ENCODE measurements at places on chromosomes 5 and 9.

DNA sequence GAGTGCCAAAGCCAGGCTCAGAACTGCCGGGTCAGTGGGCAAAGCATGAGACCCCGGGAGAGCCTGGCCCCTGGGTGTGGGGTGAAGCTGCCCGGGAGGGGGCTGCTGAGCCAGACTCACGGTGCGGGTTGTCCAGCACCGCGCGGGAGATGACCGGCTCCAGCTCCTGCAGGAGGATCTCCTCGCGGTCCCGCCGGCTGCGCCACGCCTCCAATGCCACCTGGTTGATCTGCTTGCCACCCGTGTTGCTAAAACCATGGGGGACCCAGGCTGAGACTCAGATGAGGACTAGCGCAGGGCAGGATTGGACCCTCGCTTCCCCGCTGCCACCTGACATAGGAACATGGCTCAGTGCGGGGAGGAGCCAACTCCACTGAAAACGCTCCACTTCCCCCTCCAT, 2.6 kb downstream of the TOR2A start:
- DNase-seq = no peak

DNA sequence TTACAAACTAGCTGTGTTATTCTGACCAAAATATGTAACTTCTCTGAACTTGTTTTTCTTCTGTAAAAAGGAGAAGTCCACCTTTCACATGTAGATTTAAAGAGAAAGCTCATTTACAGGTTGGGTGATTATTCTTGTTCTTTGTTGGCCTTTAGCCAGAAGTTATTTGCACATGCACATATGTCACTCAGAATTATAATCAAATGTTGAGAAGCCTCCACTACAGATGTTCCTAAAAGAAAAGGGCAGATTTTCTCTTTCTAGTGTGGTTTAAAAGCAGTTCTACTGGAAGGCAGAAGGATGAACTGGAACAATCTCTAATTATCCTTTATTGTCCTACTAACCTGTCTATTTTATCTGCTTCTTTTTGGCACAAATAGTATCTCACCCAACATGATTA, 209.8 kb upstream of the ELAVL2 start:
- no peak for DNase-seq

DNA sequence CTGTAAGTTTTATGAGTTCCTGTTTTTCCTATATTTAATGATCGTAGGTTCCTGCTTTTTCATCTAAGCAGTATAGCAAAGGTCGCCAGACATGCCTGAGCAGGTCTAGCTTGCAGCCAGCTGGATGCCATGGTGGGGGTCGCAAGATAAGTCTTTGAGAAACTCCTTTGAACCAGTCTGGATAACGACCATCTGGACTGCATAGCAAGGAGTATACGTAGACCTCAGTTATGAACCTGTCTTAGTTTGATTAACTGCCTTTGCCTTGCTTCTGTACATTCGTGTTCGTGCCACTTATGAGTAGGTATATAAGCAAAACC, 8.4 kb upstream of the SPATA31E1 start:
- no peak for DNase-seq

DNA sequence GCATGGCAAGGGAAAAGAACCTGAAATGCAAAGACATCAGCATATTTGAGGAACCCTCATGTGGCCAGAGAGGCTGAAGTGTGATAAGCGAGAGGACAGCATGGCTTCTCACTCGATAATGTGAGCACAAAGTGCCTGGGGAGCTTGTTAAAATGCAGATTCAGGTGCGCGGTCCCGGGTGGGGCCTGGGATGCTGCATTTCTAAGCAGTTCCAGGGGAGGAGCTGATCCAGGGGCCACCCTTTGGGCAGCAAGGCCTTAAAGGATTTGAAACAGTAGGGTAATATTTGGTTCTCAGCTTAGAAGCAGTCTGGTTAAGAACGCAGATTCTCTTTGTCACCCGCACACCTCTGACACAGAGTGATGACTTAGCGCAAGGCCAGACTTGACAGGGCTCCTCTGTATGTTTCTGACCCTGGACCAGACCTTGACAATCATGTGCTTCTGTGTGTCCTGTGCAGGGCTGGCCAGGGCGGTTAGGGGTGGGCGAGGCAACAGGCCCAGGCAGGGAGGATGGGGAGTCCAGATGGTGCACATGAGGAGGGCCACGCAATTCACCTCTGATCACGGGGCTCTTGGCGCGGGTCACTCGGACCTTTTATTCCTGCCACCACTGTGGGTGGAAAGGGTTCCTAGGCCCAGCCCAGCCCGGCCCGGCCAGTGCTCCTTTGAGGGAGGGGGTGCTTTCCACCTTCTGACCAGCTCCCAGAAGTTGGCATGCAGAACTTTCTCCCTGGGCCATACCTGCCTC, 62.8 kb upstream of the TBC1D2 start:
- DNase-seq = no peak

- DNase-seq = no peak
These were observed 75.1 kb upstream of the FSTL4 start for GRCh38 chr5:133687212-133688061.

DNA sequence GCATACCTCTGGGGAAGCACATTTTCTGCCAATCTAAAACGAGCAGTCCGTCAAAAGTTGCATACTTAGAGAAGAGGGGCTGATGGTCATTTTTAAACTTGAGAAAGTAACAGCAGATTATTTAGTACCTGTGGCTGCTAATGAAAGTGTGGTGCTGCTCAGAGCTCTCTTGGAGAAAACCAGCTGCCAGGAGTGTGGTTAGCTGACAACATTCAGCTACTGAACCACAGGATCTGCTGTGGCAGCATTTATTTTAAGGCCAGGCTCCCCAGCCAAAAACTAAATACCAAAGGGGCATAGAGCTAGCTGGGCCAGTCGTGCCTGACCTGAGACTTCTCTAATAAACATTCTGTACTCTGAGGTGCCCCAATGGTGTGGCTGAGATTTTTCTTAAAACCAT, 203.6 kb downstream of the EDIL3 start:
- DNase-seq = no peak

GRCh38 chr5:130532786-130533185, 628.5 kb downstream of the CHSY3 start:
- no peak for DNase-seq

- no peak for DNase-seq
These were observed 104.1 kb downstream of the CMYA5 start for GRCh38 chr5:79793722-79794121.

- no peak for DNase-seq
These were observed 13.3 kb upstream of the CDKN2B start for GRCh38 chr9:22022396-22022795.

DNA sequence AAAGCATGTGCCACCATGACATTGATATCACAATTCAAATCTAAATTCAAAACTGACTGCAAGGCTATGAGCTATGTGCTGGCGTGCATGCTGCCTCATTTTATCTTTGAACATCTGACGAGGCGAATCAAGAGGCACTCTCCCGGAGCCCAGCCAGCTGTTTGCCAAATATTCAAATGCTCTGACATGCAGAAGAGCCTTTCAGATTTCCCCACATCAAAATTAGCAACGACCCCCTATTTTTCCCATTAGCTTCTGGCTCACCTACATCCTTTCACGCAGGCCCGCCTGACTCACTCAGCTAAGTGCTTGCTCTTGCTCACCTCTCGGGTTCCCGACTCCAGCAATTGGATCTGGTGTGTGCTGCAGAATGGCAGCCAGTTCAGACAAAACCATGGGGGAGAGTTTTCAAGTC, 159.0 kb downstream of the NR2F1-AS1 start:
- DNase-seq = no peak

DNA sequence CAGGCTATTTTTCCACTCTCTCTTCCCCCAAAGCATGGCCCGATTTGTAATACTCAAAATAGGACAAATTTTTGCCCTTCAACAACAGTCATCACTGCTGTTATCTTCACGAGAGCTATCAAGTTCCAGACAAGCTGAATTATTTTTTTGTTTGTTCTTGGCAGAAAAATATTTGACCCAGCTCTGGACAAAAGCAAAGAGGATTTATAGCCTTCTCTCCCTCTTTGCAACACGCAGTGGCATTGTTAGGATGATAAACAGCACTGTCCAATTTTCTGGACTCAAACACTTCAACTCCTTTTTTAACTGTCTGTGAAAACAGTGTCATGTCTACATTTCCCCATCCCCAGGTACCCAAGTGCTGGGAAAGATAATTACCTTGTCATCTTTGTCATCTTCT, 160.3 kb downstream of the SLF1 start:
- no peak for DNase-seq

GRCh38 chr9:134535171-134535570, 106.4 kb upstream of the COL5A1 start:
- DNase-seq = no peak

- no peak for DNase-seq
These were observed 138.5 kb upstream of the TAF11L2 start for GRCh38 chr5:17359451-17360011.

DNA sequence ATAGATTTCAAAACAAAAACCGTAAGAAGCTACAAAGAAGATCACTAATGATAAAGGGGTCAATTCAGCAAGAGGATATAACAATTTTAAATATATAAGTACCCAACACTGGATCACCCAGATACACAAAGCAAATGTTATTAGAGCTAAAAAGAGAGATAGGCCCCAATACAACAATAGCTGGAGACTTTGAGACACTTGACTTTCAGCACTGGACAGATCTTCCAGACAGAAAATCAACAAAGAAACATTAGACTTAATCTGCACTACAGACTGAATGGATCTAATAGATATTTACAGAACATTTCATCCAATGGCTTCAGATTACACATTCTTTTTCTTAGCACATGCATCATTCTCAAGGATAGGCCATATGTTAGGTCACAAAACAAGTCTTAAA, 46.3 kb upstream of the TAF1L start:
- no peak for DNase-seq

DNA sequence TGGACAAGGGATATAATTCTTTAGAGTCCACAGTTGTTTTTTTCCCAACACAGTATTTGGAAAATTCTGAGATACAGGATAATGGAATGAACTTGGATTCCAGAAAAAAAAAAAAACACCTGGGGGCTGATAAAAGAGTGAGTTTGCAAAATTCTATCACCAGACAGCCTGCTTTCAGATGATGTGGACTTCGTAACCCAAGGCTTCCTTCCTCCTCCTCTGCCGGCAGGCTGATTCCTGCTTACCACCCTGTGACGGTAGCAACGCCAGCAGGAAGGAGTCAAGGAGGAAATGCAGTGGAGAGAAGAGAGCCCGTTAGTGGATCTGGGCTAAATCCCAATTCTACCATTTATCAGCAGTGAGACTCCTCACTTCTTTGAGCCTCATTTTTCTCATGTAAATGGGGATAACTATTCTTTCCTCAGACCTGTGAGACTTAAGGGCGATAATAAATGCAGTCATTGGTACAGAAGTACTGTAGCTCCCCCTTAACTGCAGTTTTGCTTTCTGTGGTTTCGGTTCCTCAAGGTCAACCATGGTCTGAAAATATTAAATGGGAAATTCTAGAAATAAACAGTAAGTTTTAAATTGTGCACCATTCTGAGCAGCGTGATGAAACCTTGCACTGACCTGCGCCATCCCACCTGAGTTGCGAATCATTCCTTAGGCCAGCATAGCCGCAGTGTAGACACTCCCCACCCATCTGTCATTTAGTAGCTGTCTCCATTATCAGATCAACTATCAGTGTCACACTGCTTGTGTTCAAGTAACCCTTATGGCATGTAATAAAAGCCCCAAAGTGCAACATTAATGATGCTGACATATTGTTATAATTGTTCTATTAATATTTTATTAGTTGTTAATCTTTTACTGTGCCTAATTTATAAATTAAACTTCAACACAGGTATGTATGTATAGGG, 71.4 kb downstream of the DCP2 start:
- no peak for DNase-seq

DNA sequence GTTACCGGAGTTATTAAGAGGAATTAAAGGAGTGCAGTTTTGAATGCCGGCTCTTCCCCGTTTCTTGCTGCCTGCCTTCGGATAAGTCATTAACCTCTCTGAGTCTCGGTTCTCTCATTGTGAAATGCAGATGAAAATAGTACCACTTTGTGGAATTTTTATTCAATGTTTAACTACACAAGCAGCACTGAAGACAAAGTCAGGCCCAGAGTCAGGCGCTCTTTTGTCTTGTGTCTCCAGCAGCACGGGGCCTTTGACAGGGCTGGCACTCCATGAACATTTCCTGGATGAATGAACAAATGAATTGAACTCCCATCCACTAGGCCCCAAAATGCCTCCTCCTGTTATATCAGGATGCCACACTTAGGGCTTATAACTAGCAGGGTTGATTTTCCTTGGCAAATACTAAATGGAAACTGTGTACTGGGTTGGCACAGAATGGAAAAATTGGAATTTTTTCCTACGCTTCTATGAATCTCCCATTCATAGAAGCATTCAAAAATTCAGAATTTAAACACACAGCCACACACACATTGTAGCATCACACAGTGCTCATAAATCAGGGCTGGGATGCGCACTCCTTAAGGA, 332.8 kb downstream of the MLLT3 start:
- DNase-seq = no peak

DNA sequence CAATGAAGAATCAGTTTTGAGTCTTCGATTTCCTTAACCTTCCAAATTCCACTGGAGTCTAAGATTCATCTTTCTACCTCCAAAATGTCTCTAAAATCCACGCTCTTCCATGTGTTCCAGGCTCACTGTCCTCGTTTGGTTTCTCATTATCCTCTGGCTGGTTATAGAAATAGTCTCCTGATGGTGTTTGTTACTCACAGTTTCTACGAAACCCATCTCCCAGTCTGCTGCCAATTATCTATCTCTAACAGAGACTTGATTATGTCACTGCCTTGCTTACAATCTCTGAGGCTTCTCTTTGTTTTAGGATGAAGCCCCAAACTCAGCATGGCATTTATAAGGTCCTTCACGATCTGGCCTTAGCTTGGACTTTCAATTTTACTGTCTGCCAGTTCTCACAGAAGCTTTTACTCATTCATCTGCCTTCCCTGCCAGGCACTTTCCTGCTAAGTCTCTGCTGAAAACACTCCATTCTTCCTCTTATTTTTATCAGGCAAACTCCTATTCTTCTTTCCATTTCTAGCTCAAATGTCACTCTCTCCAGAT, 339.6 kb upstream of the SGCD start:
- DNase-seq = no peak

DNA sequence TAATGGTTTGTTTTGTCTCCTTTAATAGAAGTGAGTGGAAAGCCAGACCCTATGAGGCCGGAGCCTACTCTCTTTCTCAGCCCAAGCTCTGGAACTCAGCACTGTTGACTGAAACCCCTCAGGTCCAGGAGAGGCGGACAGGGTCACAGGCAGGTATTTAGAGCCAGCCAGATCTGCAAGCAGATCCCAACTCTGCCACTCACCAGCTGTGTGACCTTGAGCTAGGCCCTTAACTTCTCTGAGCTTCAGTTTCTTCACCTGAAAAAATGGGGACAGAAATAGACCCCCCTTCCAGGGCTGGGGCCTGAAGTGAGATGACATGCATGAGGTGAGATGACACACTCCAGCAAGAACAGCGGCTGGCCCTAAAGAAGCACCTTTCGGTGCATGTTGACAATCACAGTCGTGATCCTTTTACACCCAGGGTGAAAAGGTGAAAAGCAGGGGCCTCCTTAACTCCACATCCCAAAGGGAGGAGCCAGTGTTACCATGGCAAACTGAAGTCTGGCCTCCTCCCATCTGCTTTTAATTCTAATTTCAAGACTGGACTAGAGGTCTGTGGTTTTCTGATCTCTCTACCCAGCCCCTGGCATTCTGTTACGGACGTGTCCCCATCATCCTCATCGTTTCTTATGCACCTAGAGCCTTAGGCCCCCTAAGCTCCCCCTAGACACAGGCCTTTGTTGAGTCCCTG, 27.2 kb downstream of the MORN5 start:
- DNase-seq = no peak

- DNase-seq = no peak
These were observed 458.0 kb upstream of the WWC1 start for GRCh38 chr5:167833456-167833855.

GRCh38 chr5:66891184-66891925, 295.2 kb downstream of the MAST4 start:
- DNase-seq = no peak

All from SW 1271 (cell line).